ENCODE measurements at places on chromosomes 12 and 14.

- DNase-seq, result no peak
These were observed 23.7 kb upstream of the CLEC14A start for GRCh38 chr14:38279572-38279971.

DNA sequence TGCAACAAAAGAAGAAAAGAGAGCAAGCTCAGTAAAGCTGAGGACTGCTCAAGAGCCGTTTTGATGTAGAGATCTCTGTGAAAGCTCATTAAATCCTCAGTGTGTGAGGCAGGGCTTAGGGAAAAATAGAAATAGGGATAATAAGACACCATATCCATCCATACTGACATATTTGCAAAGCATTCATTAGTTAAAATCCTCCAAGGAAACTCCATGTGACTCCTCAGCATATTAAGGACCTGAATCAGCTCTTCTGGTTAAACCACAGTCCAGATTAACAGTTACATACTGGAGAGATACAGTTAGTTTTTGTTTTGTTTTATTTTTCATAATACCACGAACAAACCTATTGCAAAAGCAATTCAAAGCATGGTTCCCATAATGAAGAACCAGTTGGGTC lies 288.2 kb downstream of the PAWR start:
- DNase-seq, result no peak

DNA sequence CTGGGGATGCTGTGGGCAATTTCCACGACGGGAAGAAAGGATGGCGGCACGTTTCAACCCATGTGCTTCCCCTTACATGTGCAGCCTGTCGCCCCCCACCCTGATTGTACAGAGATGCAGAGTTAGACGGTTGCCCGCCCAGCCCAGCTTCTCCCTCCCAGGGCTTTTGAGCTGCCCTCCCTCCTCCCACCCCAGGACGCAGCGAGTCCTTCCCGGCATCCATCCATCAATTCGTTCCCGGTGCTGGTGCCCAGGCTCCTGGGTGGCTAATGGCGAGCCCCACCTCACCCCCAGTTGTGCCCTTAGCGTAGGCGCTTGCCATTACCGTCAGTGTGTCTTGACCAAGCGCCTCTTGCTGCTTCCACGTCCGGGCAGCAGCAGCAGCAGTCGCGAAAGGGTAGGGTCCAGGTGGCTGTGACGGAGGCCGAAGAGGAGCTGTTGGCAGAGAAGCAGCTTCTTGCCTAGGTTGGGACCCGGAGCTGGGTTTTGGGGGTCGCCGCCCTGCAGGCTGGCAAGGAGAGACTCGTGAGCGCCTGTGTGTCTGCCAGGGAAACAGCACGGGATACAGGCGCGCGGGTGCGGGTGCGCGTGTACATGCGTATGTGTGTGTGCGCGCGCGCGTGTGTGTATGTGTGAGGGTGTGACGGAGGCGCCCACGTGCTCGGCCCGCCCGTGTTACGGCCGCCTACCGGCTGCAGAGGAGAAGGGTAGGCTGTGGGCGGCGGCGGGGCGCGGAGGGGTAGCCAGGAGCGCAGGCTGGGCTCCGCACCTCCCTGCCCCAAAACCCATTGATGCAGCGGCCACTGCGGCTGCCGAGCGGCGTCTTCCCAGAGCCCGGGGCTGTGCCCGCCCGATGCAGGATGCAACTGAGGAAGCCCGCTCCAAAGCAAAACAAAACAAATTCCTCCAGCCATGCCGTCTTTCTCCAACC lies at the start of gene SLC6A15:
Gene SLC6A15, minus strand, starts transcription at position 602 of the 931 bp plus-strand sequence. CDS start 20,679 bp downstream, outside the sequence.
- no peak for DNase-seq

- DNase-seq, result no peak
These were observed 33.5 kb downstream of the UNC79 start for GRCh38 chr14:93464271-93464670.

GRCh38 chr12:117521346-117521745 lies 159.9 kb upstream of the NOS1 start:
- no peak for DNase-seq

GRCh38 chr14:93912782-93913181 lies 14.4 kb upstream of the FAM181A start:
- DNase-seq, result no peak

DNA sequence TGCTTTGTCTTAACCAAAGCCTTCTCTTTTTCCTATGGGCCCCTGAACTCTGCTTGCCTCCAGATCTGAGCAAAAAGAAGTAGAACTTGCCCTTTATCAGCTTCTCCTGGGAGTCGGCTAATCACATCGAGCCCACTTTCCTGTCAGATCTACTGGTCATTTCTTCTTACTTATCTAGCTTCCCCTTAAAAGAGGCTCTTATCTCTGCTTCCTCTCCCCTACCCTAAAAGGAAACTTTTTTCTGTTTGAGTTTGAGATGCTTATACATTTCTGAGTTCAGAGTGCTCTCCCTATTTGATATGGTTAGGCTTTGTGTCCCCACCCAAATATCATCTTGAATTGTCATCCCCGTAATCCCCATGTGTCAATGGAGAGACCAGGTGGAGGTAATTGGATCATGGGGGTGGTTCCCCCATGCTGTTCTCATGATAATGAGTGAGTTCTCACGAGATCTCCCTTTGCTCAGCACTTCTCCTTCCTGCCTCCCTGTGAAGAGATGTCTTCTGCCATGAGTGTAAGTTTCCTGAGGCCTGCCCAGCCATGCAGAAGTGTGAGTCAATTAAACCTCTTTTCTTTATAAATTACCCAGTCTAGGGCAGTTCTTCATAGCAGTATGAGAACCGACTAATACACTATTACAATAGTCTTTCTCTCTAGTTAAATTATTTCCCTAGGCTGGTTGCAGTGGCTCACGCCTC lies 114.7 kb upstream of the AMN1 start:
- no peak for DNase-seq

GRCh38 chr14:89251061-89251460 lies 166.0 kb downstream of the FOXN3 start:
- DNase-seq, result no peak

GRCh38 chr14:87992346-87992717 lies 650 bp downstream of the GALC start:
- DNase-seq, result no peak

Data from stimulated activated CD8-positive, alpha-beta memory T cell treated with anti-CD3 and anti-CD28 coated beads, Interleukin-4, amount 100 ng/mL, for 24 hours (primary cell).